Activated CD4-positive, alpha-beta T cell treated with anti-CD3 and anti-CD28 coated beads, Interleukin-2, amount 50 U/mL, for 1 hour (primary cell): ENCODE measurements at places on chromosomes 13 and 19.
A peak's percentile ranks its signal among the peaks of the same experiment; 100 is the strongest.

DNA sequence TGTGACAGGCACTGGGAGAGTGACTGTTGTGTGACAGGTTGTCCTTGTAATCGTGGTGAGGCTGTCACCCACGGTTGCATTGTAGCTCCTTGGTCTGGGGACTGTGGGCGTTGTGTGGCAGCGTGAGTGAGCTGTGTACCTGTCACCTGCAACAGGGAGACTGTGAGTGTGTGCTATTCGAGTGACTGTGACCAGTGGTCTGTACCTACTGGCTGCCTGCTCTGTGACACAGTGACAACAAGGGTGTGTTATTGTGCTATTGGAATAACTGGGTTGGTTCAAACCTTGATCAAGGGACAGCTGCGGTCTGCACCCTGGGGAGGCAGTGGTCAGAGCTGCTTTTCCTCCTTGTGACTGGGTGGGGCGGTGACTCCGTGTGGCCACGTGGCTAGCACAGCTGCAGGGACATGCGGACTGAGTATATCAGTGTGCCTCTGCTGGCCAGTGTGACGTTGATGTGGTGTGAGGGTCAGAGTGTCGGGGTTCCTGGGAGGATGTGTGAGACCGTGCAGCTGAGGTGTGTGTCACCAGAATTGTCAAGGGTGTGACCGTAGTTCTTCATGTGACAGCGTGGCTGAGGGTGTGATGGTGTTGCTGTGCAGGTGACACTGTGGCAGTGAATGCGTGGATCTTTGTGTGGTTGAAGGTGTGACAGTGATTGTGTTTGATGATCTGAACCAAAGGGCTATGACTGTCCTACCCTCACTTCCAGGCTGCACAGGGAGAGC is 10.1 kb upstream of the NFIX start:
- DNase-seq: no peak

GRCh38 chr19:49116544-49116943 is 2.4 kb downstream of the LIN7B start:
- no peak for DNase-seq

- no peak for DNase-seq
These were observed 1.3 kb upstream of the ISOC2 start for GRCh38 chr19:55462722-55463121.

GRCh38 chr13:28671126-28671792 is 12.3 kb downstream of the POMP start:
- no peak for DNase-seq

DNA sequence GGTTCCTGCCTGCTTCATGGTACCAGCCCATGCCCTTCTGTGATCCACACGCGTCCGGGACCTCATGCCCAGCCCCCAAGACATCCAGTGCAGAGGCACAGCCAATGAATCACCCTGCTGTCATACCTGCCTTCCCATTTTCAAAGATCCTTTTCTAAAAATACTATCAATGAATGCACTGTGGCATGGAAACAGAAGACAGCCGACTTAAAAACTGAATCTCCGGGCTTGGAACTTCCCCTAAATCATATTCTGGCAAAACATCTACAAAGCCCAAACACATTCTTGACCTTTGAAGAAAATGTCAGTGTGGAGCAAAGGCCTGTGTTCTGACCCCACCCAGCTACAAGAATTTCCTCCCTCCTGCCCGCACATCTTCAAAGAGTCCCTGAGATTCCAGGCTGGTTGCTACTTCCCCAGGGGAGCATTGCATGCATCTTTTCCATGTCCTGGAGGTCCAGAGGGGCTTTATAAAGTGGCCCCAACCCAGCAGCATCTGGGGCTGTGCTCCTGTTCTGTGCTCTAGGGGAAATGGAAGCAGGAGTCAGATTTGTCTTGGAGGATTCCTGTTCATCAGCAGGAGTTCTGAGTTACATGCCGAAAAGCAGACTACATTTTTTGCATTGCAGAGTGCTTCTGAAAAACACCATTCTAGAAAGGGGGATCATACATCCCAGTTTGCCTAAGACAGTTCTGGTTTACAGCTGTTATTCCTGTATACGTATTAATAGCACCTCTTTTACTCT is 135.2 kb downstream of the USP12 start:
- no peak for DNase-seq

GRCh38 chr19:13843104-13843921 is 33.6 kb upstream of the NANOS3 start:
- no peak for DNase-seq

GRCh38 chr13:78020861-78021260 is 102.2 kb upstream of the EDNRB start:
- DNase-seq: no peak

GRCh38 chr13:113860051-113860664 is 3.7 kb downstream of the GAS6 start:
- DNase-seq: no peak

DNA sequence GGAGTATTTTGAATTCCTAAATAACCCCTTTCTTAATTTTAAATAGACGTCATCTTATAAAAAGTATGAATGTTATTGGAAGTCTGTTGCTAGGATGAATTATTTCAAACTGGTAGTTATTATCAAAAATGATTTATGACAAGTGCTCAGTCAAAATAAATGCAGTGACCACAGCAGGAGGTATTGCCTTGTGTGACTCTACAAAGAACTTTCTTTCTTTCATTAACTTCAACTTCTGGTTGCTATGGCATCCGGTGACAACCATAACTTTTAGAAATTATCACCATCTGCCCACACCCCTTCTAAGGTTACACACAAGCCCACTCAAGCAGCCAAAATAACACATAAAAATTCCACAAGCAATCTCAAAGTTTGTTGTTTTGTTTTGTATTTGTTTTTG is 189.9 kb downstream of the DACH1 start:
- no peak for DNase-seq

GRCh38 chr13:74246487-74246886 is 112.3 kb upstream of the KLF12 start:
- DNase-seq: peak; percentile 41

GRCh38 chr13:31063772-31064171 is 97.9 kb downstream of the HSPH1 start:
- no peak for DNase-seq

- DNase-seq: no peak
These were observed 123.2 kb upstream of the SLC7A1 start for GRCh38 chr13:29718694-29719093.
